ENCODE measurements at places on chromosomes 12 and 14.

DNA sequence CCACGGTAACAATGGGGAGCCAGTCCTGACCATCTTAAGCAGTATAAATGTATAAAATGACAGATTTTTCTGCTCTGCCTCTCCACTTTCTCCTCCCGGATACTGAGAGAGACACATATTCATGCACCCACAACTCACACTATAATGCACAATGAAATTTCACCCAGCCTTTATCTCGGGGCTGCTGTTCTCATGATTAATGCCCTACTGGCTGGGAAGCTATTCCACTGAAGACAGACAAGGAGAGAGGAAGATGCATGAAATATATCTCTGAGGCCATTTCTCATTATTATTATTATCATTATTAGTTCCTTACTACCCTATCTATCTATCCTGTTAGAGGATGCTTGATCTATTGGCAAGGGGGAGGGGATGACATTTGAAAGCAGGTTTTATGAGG, 501.7 kb downstream of the DIO2 start:
- DNase-seq: no peak

- DNase-seq: peak; percentile 15
Measured at GRCh38 chr14:22981876-22982476, 375 bp downstream of the AJUBA start.

DNA sequence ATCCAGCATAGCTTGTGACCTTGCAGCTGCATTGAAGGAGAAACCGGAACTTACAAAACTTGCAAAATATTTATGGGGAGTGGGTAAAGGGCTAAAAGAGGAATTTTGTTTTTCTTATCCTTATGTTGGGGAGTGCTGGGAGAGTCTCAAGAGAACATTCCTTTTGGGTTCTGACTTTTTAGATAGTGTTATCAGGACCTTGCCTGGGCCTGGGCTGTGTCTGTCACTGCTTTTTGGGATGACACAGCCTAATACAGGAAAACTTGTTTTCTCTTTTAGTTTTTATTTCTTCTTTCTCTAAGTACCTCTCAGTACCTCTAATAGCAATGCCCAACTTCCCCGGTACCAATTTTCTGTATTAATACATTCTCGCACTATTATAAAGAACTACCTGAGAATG, 850.6 kb downstream of the RPS29 start:
- no peak for DNase-seq

DNA sequence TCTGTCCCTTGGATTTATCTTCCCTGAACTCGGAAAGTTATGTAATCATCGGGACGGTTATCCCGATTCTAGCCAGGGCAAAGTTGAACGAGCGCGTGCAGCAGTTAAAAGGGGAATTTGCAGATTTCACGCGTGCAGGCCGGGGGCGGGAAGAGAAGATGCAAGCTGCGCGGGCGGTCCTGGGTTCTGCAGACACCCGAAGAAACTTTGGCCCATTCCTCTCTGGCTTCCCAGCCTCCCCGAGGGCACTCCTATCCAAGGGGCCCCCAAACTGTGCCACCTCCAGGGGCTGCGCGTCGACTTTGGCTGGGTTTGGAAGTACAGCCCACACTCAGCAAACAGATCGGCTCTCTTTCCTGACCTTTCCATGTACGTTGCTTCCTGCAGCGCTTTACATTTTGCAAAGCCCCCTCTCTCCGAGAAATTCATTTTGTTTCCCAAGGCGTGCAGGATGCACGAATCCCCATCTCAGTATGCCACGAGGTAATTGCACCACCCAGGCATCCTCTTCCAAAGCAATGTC, 941 bp upstream of the PPP1CC start:
- peak; percentile 50 for DNase-seq

GRCh38 chr12:65907513-65907912, 83.2 kb downstream of the HMGA2 start:
- DNase-seq: no peak

GRCh38 chr14:104361101-104361591, 218.4 kb upstream of the C14orf180 start:
- no peak for DNase-seq

DNA sequence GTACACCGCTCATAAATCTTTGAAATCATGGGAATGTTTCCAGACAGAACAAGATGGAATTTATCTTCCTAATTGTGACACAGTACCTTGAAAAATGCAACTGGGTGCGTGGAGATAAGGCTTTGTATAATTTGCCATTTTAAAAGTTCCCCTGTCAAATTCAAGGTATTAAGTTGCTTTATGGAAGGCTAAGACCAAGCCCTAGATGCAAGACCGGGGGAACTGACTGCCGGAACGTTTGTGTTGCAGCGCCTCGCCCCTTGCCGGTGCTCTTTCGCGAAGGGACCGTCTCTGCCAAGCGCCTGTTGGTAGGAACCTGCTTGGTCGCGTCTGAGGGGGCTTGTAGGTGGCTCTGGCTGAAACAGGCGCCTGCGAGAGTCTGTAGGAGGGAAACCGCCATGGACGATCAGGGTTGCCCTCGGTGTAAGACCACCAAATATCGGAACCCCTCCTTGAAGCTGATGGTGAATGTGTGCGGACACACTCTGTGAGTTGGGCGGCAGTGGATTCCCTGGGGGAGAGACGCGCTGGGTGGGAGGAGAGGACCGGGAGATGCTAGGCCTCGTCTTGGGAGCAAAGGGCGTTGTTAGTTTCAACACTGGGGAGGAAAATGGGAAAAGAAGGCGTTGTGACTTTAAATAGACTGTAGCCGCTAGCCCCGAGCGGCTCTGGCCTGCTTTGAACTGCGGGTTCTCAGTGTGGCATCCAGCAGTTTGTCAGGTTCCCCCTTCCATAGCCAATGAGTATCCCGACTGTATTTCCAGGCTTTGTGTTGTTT, at the start of gene MNAT1:
TSS of gene MNAT1 (plus strand) at position 297 of the 778 bp plus-strand sequence. CDS start at position 399, 102 bp downstream.
- peak; percentile 89 for DNase-seq

- DNase-seq: no peak
Measured at GRCh38 chr14:31068235-31068634, 42.1 kb upstream of the STRN3 start.

DNA sequence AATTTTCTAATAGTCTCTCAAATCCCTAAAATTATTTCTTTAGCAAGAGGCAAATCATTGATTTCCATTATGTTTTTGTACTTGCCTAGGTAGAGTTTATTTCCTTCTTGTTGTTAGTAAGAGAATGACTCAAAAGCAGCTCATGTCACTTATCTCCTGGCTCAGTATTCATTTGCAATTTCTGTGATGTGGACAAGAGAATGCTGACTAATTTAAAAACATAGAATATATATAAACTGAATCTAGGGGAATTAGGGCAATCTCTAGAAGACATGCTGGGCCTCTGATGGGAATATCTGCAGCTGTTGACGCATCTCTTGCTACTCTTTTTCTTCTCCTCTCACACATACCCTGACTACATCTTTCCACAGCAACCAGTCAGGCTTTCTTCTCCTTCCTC, 130.8 kb upstream of the PRKD1 start:
- no peak for DNase-seq

DNA sequence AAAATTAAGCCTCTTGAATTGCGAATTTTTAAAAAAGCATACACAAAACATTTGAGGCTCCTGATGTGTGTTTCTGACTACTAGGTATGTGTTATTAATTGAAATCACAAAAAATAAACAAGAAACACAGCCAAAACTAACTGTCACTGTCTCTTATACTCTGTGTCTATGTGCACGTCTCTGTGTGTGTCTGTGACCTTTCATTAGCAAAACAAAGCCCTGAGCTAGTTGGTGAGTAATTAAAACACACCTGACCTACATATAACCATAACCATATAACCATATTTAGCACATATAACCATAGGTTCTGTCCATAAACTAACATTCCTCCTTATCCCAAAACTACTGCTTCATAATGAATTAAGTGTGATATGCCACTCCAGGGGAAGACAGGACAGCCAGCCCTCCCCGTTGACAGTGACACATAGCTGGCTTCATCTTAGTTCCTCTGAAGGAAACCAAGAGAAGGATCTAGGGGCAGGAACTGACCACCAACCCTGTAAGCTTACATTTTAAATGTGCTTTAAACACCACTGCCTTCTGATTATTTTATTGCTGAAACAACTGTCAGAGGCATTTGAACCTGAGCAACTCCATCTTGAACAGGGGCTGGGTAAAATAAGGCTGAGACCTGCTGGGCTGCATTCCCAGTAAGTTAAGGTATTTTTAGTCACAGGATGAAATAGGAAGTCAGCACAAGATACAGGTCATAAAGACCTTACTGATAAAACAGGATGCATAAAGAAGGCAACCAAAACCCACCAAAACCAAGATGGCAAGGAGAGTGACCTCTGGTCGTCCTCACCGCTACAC, 106.7 kb downstream of the PPP2R5E start:
- DNase-seq: no peak

- DNase-seq: peak; percentile 24
Measured at GRCh38 chr12:109863847-109864712, 16.3 kb downstream of the GLTP start.

GRCh38 chr12:105018012-105018411, 31.9 kb downstream of the NOPCHAP1 start:
- DNase-seq: no peak

DNA sequence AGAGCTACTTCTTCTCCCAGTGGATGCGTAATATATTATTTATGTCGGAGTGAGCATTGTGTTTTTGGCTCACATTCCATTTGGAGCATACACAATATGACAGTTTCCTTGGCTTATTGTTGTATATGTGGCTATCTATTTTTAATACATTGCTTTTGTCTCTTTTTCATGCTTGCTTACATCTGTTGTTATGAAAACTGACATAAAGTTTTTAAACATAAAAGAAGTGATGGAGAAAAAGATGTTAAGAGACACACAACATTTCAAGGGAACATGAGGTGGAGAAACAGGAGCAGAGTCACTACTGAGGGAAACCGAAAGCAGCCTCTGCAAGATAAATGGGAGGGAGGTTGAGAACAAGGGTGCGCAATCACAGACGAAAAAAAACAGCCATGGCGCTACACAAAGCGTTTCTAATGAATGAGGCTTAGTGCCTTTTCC, 228.4 kb upstream of the NPAS3 start:
- no peak for DNase-seq

DNA sequence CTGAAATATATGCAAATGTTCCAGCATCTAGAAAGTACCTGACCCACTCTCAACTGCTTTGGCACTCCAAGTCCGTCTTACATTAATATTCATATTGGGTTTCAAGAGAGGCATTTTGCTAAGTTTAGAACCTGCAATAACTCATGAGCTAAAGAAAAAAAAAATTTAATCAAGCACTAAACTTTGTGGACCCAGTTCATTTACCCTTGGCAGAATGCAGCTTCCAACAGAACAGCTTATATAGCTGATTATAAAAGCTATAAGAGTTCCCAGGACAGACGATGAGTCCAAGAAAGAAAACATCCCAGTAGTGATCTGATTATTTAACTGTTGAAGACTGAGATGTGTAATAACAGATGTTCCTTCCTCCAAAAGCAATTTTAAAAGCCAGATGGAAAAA, 592.0 kb downstream of the KCNH5 start:
- no peak for DNase-seq

DNA sequence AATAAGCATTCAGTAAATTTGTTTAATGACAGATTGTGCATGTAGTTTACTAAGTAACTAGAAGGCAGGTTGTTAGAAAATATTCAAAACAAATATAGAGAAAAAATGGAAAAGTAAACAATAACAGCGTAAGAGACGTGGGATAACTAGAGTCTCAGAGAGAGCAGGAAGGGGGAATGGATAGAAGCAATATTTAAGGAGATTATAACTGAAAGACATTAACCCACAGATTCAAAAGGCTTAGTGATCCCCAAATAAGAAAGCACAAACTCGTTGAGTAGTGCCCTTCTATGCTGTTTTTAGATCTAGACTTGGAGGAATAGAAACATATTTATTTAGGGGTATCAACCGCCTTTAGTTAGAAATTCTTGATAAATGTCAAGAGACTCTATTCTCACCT, 169.7 kb upstream of the RGS6 start:
- DNase-seq: no peak
